ENCODE measurements at places on chromosomes 7 and 10.

DNA sequence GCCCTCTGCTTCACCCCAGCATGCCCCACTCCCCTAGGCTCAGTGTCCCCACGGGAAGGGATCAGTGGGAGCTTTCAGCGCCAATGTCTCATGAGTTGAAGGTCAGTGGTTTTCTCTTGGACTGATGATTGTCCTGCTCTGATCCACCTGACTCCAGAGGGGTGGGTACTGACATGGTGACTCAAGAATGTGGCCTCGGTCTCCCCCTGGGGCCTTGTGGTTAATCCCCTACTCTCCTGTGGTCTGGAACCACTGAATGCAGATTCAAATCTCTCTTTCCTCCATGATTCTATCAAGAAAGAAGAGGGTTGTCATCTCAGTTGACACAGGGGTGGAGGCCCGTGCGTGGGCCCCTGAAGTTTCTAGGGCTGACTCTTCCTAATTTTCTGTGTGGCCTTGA, 176.9 kb downstream of the RPS24 start:
- DNase-seq: no peak

GRCh38 chr7:46814516-46815250, 767.2 kb downstream of the TNS3 start:
- DNase-seq: no peak

- DNase-seq: no peak
Measured at GRCh38 chr10:130968964-130969363, 342.6 kb downstream of the TCERG1L start.

DNA sequence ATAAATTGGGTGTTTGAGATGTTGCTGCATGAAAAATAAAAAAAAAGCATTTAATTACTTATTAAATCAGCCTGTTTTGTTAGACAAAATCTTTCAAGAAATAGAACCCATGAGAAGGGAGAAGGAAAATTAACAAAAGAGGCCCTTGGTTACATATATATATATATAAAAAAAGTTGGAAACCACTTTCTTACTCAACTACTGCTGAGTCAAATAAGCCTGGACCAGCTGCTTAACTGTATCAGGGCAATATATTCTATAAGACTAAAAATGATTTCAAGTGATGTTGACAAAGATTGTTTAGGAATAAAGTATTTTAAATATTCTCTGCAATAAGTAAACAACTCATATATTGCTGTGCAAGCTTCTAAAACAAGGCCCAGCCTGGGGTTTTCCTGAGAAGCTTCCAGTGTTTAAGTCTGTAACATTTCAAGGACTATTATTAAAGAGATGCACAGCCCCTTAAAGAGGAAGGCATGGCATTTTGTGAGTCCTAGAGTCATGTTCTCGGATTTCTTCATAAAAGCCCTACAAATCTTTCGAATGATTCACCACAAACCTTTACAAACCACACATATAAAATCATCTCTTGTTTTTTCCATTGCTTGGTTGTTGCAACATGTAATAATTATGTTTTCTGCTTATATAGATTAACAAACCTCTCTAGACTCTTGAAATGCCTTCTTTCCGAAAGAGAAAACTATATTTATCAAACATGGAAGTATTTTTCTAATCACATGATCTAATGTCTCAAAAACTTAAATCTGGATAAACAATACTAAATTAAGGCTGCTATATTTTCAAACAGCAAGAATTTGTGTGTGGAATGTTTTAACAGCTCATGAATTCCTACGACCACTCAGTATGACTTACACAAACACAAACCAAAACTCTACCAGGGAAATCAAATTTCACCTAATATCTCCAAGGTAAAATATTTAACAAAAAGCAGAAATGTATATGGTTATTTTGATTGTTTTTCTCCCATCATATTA, 14.3 kb downstream of the JAZF1 start:
- no peak for DNase-seq
